ENCODE measurements at places on chromosomes 6 and 20.

GRCh38 chr6:70706491-70707123 lies 38.9 kb downstream of the SMAP1 start:
- no peak for DNase-seq

DNA sequence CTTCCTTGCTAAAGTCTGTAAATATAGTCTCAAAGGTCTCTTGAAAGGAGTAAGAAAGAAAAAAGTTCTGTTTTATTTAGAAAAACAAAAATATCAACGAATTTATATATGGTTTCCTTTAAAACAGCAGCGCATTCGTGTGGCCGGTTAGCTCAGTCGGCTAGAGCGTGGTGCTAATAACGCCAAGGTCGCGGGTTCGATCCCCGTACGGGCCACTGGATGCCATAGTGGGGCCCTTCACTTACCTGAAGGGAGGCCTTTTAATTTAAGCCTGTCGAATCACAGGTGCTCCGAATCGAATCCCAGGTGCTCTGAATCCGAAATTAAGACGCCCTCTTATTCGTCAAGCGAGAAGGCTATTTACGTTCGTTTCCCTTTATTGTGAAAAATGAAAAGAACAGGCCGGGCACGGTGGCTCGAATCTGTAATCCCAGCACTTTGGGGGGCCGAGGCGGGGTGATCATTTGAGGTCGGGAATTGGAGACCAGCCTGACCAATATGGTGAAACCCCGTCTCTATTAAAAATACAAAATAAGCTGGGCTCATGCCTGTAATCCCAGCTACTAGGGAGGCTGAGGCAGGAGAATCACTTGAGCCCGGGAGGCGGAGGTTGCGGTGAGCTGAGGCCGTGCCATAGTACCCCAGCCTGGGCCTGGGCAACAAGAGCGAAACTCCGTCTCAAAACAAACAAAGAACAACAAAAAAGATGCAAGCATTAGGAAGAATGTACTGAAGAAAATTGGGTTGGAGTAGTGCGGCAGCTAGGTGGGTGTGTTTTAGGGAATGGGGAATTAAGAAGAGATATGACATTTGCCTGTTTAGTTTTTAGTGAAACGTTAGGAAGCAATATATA lies 195.8 kb upstream of the ZNF184 start:
- no peak for DNase-seq

DNA sequence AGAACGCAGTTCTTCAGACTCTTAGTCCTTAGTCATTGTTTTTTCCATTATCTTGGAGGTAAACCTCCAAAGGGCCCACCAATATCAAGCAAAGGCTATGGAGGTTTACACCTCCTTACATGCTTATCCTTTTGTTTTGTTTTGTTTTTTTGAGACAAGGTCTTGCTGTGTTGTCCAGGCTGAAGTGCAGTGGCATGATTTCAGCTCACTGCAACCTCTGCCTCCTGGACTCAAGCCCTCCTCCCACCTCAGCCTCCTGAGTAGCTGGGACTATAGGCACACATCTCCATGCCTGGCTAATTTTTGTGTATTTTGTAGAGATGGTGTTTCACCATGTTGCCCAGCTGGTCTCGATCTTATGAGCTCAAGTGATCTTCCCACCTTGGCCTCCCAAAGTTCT lies 26.3 kb downstream of the ADGRG6 start:
- no peak for DNase-seq

- no peak for DNase-seq
Measured at GRCh38 chr6:95127261-95127660, 450.1 kb upstream of the MANEA start.

DNA sequence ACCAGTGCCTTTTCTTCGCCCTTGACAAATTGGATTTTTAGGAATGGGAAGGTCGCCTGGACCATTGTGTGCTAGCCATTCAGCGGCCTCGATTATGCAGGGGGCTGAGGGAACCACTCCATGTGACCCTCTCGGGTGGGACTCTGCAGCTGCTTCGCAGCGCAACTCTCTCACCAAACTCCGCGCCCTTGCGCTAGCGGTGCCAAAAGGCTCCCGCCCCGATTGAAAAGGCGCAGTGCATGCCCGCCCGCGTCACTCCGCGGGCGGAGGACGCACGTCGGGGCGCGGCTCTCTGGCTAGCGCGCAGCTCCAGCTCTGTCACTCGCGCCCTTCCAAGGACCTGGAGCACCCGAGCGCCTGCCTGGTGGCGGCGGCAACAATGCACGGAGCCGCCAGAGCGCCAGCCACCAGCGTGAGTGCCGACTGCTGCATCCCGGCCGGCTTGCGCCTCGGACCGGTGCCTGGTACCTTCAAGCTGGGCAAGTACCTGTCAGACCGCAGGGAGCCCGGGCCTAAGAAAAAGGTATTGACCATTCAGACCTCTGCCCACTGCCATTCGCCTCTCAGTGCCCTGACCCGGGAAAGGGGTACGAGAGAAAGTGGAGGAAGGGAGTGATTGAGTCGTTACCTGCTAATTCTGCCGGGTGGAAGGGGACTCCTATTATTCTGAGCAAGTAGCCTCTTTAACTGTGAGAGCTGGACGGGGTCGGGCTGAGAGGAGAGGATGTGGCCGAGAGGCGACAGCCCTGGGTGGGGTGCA lies at the start of gene PRDM13:
TSS of gene PRDM13 (plus strand) at position 178 of the 760 bp plus-strand sequence. CDS start at position 380, 202 bp downstream.
- DNase-seq, result no peak

DNA sequence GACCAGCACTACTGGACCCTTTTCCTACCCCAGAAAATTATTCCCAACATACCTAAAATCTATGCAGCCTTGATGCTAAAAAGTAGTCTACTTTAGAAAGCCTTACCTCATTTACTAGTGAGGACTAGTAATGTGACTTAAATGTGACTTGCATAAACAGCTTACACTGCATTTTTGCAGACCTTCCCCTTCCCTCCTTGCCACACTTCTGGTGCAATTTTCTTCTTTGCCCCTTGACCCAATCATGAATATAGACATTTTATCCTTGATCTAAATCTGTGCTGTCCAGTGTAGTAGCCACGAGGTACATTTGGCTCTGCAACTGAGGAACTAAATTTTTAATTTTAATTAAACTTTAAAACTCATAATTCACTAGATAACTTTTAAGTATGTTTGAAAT lies 7.0 kb upstream of the ZKSCAN8 start:
- no peak for DNase-seq

DNA sequence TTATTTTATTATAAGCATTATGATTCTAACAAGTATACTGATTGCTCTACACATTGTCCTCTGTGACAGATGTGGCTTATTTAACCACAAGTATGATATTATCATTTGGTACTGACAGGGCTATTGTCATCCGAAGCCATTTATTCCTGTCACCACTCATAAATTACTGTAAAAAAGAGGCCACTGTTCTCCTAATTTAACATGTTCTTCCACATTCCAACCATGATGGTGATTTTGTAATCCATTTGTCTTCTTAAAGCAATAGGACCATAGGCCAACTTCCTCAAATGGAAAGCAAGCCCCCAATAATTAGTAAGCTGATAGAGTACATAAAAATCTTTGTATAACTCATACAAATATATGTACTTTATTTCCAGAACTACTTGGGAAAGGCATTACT lies 50.6 kb downstream of the FUT9 start:
- no peak for DNase-seq

GRCh38 chr6:160419488-160419887 lies 71.3 kb downstream of the SLC22A3 start:
- DNase-seq, result no peak

- DNase-seq, result no peak
Measured at GRCh38 chr6:169853196-169854082, 102.0 kb downstream of the ERMARD start.

DNA sequence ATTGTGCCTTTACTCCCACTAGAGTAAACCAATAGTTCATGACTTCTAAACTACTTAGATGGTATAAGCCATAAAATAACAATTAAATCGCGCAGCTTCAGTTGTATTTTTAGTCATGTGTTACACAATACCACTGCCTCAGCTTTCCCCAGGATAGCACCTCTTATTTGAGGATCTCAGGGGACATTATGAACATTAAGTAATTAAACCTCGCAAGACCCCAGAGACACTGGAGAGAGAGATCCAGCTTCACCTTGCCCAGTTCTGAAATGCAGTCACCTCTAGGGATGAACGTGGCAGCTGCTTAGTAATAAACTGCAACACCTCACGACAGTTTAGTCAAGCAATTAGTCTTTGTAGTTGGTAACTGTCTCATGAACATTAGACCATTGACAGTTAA lies 87.1 kb downstream of the CFAP61 start:
- DNase-seq, result no peak

DNA sequence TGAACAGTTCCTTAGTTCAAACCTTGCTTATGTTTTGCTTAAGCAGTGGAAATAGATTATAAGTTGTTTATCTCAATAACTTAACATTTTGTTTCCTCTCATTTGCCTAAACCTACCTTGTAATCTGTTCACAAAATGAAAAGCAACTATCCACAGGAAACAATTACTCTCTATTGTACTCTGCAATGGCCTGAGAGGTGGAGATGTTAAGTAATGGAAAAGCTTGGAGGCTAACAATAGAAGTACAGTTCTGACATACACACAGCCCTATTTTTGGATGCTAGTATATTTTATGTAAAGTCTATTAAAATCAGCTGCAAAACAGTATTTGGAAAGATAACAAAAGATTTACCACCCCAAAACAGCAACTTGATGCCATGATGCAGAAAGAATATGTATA lies 82.1 kb downstream of the TINAG start:
- DNase-seq, result no peak

GRCh38 chr6:80962382-80962781 lies 790.1 kb downstream of the TENT5A start:
- DNase-seq, result no peak

DNA sequence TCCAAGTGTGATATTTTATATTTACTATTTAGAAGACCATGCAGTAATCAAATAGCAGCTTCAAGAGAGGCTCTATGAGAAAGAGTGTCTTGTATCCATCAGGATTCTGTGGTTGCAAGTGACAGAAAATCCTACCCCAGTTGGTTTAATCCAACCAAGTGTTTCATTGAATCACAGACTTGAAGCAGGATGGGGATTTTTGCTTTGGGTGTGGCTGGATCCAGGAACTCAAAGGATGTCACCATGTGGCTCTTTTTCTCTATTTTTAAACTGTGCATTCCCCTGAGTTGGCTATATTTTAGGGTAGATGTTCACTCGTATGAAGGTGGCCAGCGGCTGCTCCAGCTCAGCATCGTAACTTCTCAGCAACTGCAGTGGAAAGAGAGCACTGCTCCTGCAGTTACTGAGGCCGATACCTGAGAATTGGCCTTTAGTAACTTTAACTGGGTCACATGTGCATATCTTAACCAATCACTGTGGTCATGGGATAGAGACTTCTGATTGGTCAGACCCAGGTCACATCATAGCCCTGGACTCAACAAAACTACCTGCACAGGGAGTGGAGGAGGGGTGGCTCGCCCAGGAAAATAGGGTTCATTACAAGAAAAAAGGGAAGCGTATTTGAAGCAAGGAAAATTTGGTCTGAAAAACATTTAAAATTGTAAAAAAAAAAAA lies 396.1 kb upstream of the SULF2 start:
- no peak for DNase-seq

GRCh38 chr6:48535582-48536009 lies 424.6 kb upstream of the PTCHD4 start:
- peak; percentile 50 for DNase-seq

GRCh38 chr20:58514321-58515232 lies 622 bp downstream of the APCDD1L start:
- DNase-seq, result no peak

GRCh38 chr20:45179166-45179565 lies 4.5 kb downstream of the PI3 start:
- DNase-seq, result no peak

GRCh38 chr20:36153736-36154699 lies 522 bp upstream of the EPB41L1 start:
- DNase-seq, result no peak

GRCh38 chr6:27866357-27867050 lies 45.7 kb downstream of the OR2B2 start:
- DNase-seq, result no peak

- no peak for DNase-seq
Measured at GRCh38 chr6:13803581-13803980, 10.8 kb downstream of the MCUR1 start.

- no peak for DNase-seq
Measured at GRCh38 chr6:4129446-4129845, 5.9 kb downstream of the ECI2 start.

- no peak for DNase-seq
Measured at GRCh38 chr6:137890983-137891537, 24.0 kb downstream of the TNFAIP3 start.
